ENCODE measurements at places on chromosomes 11 and 22.

DNA sequence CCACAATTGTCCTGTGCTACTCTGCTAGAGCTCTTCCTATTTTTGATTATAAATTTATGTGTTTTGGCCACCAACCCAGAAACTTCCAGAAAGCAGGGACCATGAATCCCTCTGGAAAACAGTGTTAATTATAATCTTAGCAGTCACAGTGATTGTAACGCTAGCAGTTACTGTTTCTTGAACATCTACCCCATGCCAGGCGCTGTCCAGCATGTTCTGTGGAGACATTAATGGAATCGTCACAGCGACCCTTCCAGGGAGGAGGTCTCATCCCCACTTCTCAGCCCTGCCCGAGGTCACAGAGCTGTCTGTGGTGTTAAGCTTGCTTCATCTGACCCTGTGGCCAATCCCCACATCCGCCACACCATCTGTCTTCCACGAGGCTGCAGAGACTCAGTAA is 13.9 kb upstream of the PNPLA5 start:
- no peak for DNase-seq

- no peak for DNase-seq
Measured at GRCh38 chr22:17972385-17973191, 51.8 kb downstream of the MICAL3 start.

- DNase-seq, result no peak
Measured at GRCh38 chr11:69425895-69426544, 55.4 kb upstream of the LINC01488 start.

DNA sequence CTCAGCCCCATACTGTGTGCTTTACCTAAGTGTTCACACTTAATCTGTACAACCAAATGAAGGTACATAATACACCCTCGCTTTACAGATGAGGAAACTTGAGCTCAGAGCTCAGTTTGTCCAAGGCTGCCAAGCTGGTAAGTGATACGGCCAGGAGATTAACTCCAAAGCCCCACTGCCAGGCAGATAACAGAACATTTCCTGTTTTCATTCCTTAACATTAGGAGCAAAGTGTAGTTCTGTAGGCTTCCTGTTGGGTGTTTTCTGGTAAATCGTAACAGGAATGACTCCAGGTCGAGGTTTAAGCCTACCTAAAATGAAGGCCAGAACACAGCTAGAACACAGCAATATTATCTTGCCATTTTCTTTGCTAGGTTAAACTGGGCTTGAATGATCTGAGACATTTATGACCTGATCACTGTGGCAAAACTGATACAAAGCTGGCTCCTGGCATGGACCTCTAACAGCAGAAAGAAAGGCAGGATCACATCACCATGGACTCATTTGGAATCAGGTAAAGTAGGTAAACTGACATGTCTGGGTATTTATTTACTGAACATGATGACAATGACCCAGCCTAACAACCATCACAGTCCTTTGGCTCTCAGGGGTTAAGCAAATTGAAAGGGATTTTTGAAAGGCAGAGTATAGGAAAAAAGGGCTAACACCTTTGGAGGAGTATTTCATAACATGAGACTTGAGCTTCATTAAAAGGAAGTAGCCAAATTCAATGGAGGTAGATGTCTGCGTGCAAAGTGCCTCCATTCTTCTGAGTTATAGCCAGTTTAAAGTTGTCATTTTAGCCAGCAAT is 3.9 kb upstream of the NUP50 start:
- no peak for DNase-seq

- no peak for DNase-seq
Measured at GRCh38 chr22:17232406-17232805, 13.2 kb upstream of the ADA2 start.

GRCh38 chr11:80958361-80958760 is 1517.5 kb upstream of the TENM4 start:
- DNase-seq, result no peak

GRCh38 chr22:44003405-44004103 is 20.5 kb upstream of the PARVB start:
- no peak for DNase-seq

DNA sequence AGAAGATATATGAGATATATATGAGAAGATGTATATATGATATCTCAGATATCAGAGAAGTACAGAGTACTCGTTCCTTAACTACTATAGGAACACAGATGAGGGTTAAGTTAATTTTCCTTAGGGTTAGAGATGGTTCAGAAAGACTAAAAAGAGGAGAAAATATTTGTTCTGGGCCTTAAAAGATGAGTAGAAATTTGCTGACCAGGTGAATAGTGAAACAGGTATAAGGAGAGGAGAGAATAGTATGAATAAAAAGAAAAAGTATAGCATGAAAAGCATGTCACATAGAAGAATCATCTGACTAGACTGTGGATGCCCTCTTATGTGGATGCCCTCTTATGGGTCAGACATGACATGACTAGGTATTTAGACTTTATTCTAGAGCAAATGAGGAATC is 6.3 kb upstream of the RAB39A start:
- no peak for DNase-seq

- no peak for DNase-seq
Measured at GRCh38 chr11:11983427-11983826, 25.0 kb downstream of the DKK3 start.
